ENCODE measurements at places on chromosomes 13 and 19.

DNA sequence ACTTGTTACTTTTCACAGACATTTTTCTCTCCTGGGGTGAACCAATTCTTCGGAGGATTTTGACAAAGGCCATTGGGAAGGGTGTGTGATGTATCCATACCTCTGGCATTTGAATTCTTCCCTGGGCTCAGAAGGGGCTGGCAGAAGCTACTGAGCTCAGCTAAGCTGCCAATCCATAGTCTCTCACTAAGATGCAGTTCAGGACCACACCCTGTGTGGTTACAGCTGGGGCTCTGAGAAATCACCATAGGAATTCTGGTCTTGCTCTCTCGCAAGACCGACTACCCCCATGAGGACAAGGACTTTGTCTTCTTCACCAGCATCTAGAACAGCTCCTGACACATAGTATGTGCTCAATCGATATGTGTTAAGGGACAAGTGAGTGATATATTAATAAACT lies 6.0 kb downstream of the C13orf42 start:
- DNase-seq, result no peak

- no peak for DNase-seq
Observed at GRCh38 chr13:37775871-37776270, 93.7 kb downstream of the TRPC4 start.

GRCh38 chr13:35279500-35279899 lies 197.0 kb downstream of the MAB21L1 start:
- DNase-seq, result no peak

GRCh38 chr13:106373304-106373988 lies 162.0 kb downstream of the EFNB2 start:
- DNase-seq, result no peak

Data from stimulated activated CD8-positive, alpha-beta memory T cell treated with anti-CD3 and anti-CD28 coated beads, Interleukin-15, amount 100 ng/mL, for 48 hours (primary cell).